ENCODE measurements at places on chromosomes 3 and 15.
A peak's percentile ranks its signal among the peaks of the same experiment; 100 is the strongest.

- DNase-seq, result no peak
Observed at GRCh38 chr3:158057666-158058065, 48.6 kb downstream of the SHOX2 start.

DNA sequence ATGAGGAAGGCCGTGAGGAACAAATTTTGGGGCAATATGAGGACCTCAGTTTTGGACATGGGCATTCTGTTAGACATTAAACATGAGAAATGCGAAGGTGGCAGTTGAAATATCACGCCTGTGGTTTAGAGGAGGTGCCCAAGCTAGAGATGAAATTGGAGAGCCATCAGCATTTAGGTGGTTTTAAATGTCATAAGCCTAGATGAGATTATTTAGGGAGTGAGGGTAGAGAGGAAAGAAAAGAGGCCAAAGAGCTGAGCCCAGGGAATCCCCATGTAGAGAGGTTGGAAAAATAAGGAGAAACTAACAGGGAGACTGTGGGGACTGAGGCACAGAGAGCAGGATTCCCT, 14.9 kb downstream of the RTP1 start:
- no peak for DNase-seq

DNA sequence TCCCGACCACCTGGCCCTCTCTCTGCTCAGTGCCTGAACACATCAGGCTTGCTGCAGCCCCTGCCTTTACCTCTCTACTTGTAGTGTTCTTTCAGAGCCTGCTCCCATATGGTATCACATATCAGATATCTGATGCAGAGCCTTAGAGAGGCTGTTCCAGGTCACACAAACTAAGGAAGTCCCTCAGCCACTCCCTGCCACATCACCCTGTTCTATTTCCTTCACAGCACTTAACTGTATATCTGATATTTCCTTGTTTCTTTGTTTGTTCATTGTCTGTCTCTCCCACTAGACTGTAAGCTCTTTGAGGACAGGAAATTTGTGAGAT, 976 bp upstream of the ALDH1L1 start:
- no peak for DNase-seq

GRCh38 chr3:160169139-160169976, 55.9 kb upstream of the C3orf80 start:
- DNase-seq, result peak; percentile 22

DNA sequence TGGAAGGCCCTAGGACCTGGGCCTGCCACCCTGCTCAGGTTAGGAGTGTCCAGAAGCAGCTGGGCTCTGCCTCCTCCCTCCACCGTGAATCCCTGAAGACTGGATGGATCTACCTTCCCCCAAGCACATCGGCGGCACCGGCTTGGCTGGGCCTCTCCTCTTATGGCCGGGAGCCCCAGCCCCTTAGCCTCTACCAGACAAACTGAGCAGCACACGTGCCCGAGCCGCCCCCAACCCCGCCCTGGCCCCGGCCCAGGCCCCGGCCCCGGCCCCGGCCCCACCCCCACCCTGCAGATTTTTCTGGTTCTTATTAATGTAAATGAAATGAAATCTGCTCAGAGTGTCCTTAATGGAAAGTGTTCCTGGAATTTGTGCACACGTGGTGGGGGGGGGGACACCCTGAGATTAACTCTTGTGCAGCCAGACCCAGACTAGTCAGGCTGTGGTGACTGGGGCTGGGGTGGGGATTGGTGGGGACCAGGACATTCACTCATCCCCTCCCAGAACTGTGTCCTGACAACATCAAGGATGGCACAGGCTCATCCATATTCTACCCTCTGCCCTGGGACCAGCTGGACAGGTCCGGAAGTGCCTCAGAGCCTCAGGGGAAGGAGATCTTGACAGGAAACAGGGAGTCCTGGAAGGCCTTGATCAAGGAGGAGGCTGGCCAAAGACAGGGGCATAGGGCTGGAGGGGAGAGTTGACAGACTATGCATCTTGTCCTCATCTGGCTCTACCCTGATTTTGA, 30.9 kb upstream of the SEMA3F start:
- peak; percentile 68 for DNase-seq

DNA sequence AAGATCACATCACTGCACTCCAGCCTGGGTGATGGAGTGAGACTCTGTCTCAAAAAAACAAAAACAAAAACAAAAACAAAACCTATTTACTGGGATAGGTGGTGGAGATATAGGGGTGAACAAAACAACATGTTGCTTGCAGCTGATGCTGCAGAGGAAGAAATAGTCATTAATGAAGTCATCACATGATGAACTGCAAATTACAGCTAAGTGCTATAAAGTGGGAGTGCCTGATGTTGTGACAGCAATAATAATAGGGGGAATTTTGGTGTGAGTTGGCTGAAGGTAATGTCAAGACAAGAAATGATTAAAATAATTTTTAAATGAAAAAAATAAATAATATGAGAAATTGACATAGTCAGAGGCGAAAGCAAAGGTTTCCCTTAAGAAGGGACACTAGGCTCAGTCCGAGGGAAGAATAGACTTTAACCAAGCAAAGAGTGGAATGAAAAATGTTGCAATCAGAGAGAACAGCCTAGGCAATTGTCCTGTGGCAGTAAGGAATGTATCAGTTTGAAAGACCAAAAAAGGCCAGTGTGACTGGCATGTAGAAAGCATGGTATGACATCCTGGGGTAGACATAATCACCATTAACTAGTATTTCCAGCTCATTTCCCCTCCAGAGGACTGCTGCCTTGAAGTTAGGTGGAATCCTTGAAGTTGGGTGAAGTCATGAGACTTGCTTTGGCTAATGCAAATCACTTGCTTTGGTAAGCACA, 14.7 kb upstream of the PIK3CB start:
- DNase-seq, result no peak

- DNase-seq, result no peak
Observed at GRCh38 chr15:57468486-57468885, 92.2 kb downstream of the CGNL1 start.

GRCh38 chr15:94910166-94910565, 678.8 kb downstream of the MCTP2 start:
- DNase-seq, result no peak

DNA sequence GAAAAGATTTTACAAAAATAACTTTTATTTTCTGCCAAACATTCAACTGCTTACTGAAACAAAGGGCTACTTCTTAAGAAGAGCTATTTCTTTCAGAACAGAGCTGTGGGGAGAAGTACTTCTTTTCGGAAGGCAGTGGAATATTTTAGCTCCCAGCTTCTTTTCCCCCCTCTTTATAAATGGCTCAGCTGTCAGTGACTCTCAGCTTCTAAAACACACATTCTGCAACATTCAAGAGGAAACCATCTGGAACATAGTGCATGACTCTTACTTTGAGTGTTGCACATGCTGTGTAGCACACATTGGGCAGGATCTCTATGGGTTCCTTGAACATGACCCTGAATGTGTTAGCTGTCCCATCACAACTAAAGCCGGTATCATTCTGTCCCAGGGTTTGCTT, 7.0 kb upstream of the C15orf40 start:
- DNase-seq, result no peak

GRCh38 chr3:4752201-4753072, 226.8 kb upstream of the BHLHE40 start:
- no peak for DNase-seq

DNA sequence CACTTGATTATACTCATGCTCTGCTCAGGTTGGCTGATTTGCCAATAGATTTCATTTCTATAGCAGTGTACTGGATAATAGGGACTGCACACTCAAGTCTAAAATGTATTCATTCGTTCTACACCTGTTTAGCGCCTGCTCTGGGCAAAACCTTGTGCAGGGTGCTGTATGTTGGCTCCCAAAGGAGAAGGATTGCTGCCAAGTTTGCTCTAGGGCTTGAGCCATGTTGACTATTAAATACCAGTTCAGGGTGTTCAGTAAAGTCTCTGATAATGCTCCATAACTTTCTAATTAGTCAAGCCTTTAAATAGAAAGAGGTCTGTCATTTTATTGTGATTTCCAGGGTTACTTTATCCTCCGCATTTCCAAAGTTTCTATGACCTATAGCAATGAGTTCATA, 470.2 kb downstream of the MAGI1 start:
- DNase-seq, result no peak

GRCh38 chr15:48384616-48385015, 53.4 kb downstream of the DUT start:
- no peak for DNase-seq

GRCh38 chr15:40290918-40291574, 8.2 kb upstream of the ANKRD63 start:
- DNase-seq, result peak; percentile 62
